ENCODE measurements at places on chromosomes 1 and 21. TPM values are rescaled to one million over a fixed set of nuclear protein-coding genes. Genes with fewer than 3 reads are reported as not detected.
A peak's percentile ranks its signal among the peaks of the same experiment; 100 is the strongest.

The TSPAN2 gene
- total RNA-seq, result 4.3 TPM

GRCh38 chr1:114310695-114311271 is 157.1 kb upstream of the SYT6 start:
- H3K4me1 ChIP-seq, result no peaks in the 10 kb centered on the region
- H3K27ac ChIP-seq, result no peak overlapping the region
- no peaks in the 10 kb centered on the region for H3K27me3 ChIP-seq
- H3K36me3 ChIP-seq, result no peaks in the 10 kb centered on the region
- no peak for DNase-seq
- no peak overlapping the region for H3K4me3 ChIP-seq

The EFNA3 gene
- total RNA-seq, result 1.0 TPM

DNA sequence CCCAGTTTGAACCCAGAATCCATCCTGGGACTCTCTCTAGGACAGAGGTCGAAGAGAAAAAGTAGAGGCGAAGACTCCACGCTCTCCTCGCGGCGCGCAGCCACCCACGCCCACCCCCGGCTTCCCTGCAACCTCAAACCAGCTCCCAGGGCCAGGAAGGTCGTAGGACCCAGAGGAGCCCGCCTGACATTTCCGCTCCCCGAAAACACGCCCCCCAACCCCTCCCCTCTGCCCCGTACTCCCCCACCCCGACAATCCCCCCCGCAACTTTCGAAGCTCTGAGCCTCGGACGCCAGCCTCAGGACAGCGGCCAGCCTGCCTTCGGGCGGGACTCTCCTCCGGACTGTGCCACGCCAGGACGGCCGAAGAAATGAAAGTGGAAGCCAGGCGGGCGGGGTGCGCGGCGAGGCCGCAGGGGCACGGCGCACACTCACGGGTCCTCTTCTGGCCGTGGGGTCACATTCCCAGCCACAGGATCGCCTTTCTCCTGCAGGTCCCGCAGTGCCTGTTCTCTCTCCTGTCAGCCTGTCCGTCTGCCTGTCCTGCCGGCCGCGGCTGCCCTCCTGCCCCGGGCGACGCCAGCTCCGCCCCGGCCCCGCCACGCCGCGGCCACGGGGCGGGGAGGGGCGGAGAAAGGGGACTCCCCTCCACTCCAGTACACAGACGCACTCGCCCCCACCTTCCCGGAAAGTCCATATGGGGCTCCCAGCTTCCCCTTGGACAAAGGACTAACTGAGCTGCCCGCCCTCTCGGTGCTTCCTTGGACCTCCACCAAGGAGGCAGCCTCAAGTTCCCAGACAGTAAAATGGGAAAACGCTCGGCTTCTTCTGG is at the start of gene MOB3C:
TSS of gene MOB3C (minus strand) at position 535 of the 831 bp plus-strand sequence. CDS start 3,490 bp downstream, outside the sequence.
- peak within 1 kb of the TSS; percentile 92 for H3K27ac ChIP-seq
- peak; percentile 88 for DNase-seq
- no peaks in the 10 kb centered on the region for H3K27me3 ChIP-seq
- H3K4me1 ChIP-seq, result peaks cover 54% of the 10 kb centered on the region

The ZBTB21 gene
- total RNA-seq, result 15.6 TPM

- no peak for DNase-seq
- H3K27ac ChIP-seq, result no peak overlapping the region
- H3K4me3 ChIP-seq, result no peak overlapping the region
Observed at GRCh38 chr1:26391450-26391849, 18.9 kb upstream of the ZNF683 start.

DNA sequence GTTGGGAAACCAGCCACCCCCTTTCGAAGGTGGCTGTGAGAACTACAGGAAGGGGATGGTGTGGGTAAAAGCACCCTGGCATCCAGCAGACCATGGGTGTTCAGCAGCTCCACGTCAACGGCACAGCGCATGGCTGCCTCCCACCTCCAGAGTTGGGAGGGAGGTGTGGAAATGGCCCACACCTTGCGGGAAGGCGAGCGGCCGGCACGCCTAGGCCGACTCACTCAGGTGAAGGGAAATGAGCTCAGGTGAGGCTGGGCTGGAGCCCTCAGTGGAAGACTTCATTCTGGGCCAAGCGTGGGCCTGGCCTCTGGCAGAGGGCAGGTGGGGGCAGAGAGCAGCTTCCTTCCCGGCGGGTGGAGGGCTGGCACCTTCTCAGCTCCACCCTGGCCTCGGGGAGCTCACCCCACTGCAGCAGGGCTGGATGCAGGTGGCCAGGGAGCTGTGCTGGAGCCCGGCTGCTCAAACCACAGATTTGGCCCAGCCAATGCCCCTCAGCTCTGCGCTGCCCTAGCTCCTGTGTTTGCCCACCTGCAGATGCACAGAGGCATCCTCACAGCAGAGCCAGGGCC is 24.8 kb upstream of the ALDH4A1 start:
- H3K36me3 ChIP-seq, result no peaks in the 10 kb centered on the region
- peak overlapping the region; percentile 32 for H3K4me3 ChIP-seq
- H3K27me3 ChIP-seq, result no peaks in the 10 kb centered on the region
- H3K27ac ChIP-seq, result peak overlapping the region; percentile 86

DNA sequence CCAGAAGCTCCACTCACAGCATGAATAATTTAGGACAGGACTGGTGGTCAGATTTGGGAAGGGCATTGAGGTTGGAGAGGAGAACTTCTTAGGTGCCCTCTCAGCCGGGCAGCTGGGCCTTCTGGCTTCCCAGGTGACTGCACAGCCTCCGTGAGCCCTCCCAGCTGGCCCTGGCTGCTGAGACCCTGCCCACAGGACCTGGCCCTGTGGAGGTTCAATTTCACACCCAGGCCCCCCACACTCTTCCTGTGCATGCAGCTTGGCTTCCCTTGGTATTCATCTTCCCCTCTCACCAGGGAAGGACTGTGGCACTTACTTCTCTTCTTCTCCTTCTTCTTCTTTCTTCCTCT is 50.6 kb downstream of the NDUFS5 start:
- H3K4me1 ChIP-seq, result peaks cover 7% of the 10 kb centered on the region
- no peak for DNase-seq
- peaks cover 7% of the 10 kb centered on the region for H3K27me3 ChIP-seq
- H3K4me3 ChIP-seq, result no peak overlapping the region
- no peak overlapping the region for H3K27ac ChIP-seq

The PKN2 gene
- 51.4 TPM for total RNA-seq

The SLC26A9 gene
- 18.2 TPM for total RNA-seq

DNA sequence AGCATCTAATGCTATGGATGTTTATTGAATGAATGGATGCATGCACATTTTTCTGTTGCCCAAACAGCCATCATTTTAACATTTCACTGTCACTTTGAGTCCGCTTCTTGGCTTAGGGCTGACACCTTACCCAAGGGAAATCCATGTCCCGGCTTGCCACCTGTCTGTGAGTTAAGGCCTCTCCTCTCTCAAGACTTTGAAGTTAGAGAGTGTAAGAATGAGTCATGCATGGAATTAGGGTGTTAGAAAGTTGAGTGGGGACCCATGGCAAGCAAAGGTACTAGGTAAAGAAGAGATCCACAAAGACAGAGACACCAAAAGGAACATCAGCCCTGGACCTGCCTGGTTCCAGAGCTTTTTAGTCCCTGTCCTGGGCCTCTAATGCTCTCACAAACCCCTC is 35.1 kb downstream of the ATP1A1 start:
- no peak for DNase-seq
- peaks cover 51% of the 10 kb centered on the region for H3K36me3 ChIP-seq
- H3K27ac ChIP-seq, result no peak overlapping the region
- H3K4me3 ChIP-seq, result no peak overlapping the region
- H3K27me3 ChIP-seq, result no peaks in the 10 kb centered on the region

DNA sequence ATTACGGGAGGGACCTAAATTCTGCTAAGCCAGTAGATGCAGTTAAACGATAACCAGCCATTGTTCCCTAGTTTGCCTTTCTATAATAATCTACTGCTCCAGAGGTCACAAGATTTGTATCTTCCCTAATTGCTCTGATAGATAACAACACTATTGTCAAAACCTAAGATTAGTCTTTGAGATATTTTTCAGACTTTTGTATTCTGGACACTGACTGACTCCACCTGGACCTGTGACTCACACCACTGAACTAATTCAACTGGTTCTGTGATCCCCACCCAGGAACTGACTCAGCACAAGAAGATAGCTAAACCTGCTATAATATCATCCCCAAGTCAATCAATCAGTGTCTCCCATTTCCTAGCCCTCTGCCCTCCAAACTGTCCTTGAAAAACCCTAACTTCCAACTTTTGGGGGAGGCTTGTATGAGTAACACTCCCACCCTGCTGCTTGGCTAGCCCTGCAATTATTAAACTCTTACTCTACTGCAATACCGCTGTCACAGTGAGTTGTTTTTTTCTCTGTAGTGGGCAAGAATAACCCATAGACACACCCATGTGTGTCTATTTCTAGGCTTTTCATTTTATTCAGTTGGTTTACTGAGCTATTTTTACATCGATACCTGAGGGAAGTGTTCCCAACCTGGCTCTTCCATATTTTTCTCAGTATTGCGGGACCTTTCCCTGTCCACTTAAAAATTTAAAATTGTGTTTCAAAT is 11.2 kb downstream of the KIFAP3 start:
- H3K27me3 ChIP-seq, result no peaks in the 10 kb centered on the region
- no peak overlapping the region for H3K4me3 ChIP-seq
- DNase-seq, result no peak

The PI4KB gene
- total RNA-seq, result 66.0 TPM

DNA sequence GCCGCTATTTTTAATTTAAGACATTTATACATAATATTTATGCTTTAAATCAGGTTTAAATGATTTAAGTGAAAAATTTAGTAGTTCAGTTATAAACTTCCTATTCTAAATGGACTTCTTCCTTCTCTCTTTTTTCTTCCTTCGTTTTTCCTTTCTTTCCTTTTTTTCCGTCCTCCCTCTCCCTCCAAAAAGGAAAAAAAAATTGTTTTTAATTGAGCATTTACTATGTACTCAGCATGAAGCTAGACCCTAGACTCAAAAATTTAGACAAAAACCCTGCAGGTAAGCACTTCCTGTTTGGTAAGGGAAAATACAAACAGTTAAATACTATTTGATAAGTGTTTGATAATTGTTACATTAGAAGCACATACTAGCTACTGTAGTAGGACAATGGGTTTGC is 2.6 kb upstream of the TM2D1 start:
- DNase-seq, result no peak
- no peaks in the 10 kb centered on the region for H3K36me3 ChIP-seq
- no peak overlapping the region for H3K27ac ChIP-seq
- peaks cover 21% of the 10 kb centered on the region for H3K4me1 ChIP-seq

The ADGRL4 gene
- total RNA-seq, result 18.8 TPM

GRCh38 chr1:230105245-230105753 is 38.3 kb downstream of the GALNT2 start:
- no peaks in the 10 kb centered on the region for H3K36me3 ChIP-seq
- H3K4me1 ChIP-seq, result peaks cover 66% of the 10 kb centered on the region
- no peaks in the 10 kb centered on the region for H3K27me3 ChIP-seq
- H3K27ac ChIP-seq, result peak overlapping the region; percentile 76
- no peak for DNase-seq

DNA sequence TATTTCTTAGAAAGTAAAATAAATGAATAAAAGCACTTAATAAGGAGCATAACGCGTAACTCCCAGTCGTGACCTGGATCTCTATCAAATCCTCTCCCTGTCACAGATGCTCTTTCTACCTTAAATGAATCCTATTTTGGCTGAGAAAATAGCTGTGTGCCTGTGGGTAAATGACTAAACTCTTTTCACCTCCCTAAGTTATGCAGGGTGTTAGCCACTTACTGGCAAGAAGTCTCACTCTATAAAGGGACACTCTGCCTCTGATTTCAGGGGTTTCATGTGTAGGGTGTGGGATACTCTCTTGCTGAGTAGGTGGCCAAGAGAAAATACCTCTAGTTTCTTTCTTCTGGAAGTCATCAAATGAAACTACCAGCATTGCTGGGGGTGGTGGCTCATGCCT is 24.3 kb upstream of the PPP1R15B start:
- no peak overlapping the region for H3K27ac ChIP-seq
- H3K27me3 ChIP-seq, result no peaks in the 10 kb centered on the region
- no peak overlapping the region for H3K4me3 ChIP-seq
- H3K4me1 ChIP-seq, result peaks cover 14% of the 10 kb centered on the region
- H3K36me3 ChIP-seq, result peaks cover 100% of the 10 kb centered on the region

The DDX20 gene
- 11.4 TPM for total RNA-seq

DNA sequence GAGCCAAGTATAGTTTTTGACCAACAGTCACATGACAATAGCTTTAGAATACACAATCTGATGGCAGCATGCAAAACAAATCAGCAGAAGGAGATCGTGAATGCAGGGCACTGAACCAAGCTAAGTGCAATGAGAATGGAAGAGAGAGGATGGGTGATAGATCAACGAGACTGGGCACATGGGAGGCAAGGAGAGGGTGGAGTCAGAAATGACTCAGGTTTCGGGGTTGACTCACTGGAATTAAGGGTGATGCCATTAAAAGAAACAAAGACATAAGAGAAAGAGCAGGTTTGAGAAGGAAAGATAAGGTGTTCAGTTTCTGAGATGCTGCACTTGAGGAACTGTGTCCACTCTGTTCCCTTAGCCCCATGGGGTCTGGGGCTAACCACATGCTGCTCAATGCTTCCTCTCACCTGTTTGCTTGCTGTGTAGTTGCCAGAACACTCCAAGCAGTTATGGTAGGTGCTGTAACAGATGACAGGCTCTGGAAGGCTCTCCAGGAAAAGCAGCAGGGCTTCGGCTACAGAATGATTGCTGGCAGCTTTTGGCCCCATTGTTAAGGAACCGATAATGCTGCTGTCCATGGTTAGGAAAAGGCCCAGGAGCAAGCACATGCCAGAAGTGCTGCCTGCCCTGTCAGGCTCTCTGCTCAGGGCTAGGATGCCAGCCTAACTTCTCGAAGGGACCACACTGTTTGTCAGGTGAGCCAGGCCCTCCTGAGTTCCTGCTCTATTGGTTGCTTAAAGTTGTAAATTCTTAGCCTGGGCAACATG is 6.1 kb upstream of the MTF1 start:
- H3K27ac ChIP-seq, result no peak overlapping the region
- H3K4me1 ChIP-seq, result peaks cover 2% of the 10 kb centered on the region
- H3K36me3 ChIP-seq, result peaks cover 95% of the 10 kb centered on the region

- no peak for DNase-seq
- peaks cover 16% of the 10 kb centered on the region for H3K36me3 ChIP-seq
- no peak overlapping the region for H3K4me3 ChIP-seq
- H3K27me3 ChIP-seq, result no peaks in the 10 kb centered on the region
Observed at GRCh38 chr1:43949678-43950077, 2.9 kb downstream of the IPO13 start.

GRCh38 chr1:88976235-88976634 is 16.2 kb downstream of the KYAT3 start:
- H3K27me3 ChIP-seq, result no peaks in the 10 kb centered on the region
- DNase-seq, result no peak
- no peak overlapping the region for H3K4me3 ChIP-seq
- no peak overlapping the region for H3K27ac ChIP-seq

DNA sequence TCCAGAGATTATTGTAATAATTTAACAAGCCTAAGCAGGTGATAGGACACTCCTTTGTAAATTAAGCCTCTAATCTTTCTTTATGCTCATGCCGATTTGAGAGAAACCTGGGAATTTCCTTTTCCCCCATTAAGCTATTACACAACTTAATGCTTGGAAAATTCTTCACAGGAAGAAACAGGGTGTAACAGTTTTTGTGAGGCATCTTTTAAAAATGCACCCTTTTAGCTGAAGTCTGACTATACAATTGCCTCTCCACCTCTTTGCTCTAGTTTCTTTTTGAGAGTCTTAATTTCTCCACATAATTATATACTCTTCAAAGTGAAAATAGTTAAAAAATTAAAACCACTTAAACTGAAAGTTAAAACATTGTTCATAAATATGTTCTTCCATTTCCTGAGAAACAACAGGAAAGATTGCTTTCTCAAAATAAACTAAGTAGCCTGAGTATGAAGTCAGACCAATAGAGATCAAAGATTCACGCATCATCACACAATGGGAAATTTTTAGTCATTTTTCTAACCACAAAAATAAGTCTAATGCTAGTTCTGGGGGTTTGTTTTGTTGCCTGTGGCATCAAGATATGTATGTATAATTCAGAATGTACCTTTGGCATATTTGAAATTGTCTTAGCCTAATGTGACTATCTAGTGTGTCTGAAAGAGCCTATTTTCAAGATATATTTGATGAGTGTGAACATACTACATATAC is 34.7 kb downstream of the LRRC8D start:
- H3K27me3 ChIP-seq, result no peaks in the 10 kb centered on the region
- H3K4me1 ChIP-seq, result no peaks in the 10 kb centered on the region
- no peak for DNase-seq
- no peaks in the 10 kb centered on the region for H3K36me3 ChIP-seq

The NENF gene
- total RNA-seq, result 42.3 TPM
